ENCODE measurements at places on chromosomes 12 and 14.
A peak's percentile ranks its signal among the peaks of the same experiment; 100 is the strongest.

DNA sequence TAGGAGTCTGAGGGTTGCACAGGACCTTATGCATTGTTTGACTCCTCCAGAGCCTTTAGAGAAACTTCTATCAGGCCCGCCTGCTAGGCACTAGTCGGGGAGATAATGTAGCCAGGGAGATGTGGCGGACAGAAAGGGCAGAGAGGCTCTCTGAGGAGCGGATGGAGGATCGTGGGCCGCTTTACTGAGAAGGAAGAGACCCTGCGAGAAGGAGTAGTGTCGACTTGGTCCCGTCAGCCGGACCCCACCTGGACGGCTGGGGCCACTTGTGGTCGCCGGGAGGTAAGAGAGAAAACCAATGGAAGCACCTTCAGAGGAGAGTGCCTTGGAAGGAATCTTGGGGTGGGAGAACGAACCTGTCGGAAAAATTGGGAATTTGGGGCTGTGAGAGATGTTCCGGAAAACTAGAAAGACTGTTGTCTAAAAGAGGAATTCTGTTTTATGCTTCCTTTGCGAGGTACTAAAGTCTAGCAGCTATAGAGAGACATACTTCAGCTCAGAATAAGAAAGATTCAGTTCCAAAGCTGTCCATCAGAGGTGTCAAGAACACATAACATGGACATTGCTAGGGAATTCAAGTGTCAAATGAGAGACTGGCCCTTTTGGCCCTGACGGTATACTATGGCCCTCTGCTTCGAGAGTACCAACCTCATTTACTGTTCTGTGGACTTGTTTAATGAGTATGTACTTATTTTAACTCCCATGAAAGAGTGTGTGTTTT is 660 bp upstream of the MCRS1 start:
- no peak for DNase-seq

DNA sequence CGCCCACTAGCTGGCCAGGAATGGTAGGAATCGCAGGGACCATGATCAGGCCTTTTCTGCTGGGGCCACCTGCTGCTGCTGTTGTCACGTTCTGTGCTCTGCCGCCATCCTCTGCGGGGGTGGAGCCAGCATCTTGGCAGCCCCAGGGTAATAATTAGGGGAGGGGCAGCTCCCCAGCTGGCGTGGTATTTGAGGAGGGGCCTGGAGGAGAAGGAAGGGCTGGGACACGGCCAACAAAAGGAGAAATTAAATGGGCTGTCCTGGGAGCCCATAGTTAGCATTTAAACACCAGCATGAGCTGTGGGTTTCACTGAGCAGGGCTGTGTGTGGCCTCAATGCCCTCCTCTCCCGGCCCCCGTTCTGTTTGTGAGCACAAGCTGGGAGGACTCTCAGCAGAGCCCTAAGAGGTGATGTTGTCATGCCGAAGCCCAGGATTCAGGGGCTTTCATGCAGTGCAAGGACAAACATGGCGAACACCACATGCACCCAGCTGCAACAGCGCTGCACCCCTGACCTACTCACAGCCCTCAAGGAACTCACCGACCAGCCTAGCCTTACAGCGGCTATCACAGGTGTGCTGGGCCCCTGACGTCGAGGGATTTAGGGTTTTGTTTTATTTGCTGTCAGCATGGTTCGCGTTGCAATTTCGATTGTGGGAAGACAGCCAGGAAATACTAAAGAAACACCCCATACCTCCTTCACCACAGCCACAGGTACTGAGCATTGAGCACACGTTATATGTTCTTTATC is 324.3 kb downstream of the CACNA1C start:
- no peak for DNase-seq

DNA sequence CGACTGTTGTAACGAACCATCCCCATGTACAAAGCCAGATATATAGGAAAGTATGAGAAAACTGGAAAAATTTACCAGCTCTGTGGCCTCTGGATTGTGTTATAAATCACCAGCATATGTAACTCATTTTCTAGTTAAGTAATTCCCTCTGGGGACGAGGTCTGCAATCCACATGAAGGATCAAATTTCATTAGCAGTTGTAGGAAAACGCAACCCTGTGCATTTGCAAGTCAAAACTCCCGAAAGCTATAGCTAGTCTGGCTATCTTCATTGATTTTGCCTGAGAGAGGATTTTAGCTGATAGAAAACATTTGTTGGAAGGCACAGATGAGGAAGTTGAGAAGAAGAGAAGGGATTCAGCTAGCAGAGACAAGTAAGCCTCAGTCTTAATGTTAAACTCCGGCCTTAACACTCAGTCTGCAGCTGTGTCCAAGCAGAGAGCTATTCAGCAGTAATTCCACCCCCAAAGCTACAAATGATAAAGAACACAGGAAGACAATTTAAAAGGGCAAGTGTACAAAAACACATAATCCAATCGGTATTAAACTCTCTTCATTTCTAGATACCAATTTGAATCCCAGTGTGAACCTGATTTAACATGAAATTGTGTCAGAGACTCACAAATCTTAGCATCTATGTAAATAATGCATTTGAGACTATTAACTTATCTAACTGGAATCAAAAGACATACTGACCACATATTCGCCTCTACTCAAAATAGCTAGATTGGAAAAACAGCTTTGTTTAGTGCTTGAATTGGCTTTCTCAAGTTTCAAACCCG is 54.2 kb upstream of the CERS5 start:
- DNase-seq, result no peak

GRCh38 chr12:54215989-54216796 is 27.4 kb upstream of the SMUG1 start:
- no peak for DNase-seq

DNA sequence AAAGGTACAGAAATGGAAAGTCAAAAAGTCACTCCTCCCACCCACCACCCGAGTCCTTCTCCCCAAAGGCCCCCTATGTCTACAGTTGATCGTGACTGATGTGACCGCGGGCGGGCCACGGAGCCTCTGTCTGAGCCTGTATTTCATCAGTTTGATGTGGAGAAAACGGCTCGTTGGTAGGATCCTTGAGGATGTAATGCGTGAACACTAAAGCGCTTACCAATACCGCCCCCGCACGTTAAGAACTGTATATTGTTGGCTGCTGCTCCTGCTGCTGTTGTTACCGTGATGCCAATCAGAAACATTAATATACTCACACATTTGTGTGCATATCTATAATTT is 24.6 kb upstream of the UBC start:
- DNase-seq, result peak; percentile 37

DNA sequence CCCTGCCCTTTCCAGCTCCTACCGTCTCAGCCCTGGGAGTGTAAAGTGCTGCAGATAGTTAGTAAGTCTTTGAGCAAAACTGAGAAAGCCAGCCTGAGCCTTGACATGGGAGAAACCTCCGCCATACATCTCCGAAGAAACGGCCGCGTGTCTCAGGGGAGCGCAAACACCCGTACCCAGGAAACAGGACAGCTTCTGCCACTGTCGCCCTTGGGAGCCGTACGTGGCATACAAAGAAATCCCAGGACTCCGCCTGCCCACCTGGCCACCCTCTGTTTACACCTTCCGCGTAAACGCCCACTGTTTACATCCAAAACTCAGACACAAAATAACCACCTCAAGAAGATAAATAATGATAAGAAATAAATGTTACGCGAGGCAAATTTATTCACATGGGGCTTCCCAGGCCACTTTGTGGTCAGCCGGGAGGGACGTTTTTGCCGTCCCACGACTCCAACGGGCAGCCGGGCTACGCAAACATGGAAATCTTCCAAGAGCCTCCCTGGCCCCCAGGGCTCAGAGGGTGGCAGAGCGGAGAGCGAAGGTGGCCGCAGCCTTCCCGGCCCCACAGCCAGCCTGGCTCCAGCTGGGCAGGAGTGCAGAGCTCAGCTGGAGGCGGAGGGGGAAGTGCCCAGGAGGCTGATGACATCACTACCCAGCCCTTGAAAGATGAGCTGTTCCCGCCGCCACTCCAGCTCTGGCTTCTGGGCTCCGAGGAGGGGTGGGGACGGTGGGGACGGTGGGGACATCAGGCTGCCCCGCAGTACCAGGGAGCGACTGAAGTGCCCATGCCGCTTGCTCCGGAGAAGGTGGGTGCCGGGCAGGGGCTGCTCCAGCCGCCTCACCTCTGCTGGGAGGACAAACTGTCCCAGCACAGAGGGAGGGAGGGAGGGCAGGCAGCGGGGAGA is at the start of gene BDKRB2:
TSS of gene BDKRB2 (plus strand) at position 689 of the 908 bp plus-strand sequence. CDS start 32,269 bp downstream, outside the sequence.
- no peak for DNase-seq

GRCh38 chr12:93234641-93235040 is 143.1 kb upstream of the NUDT4 start:
- DNase-seq, result no peak

DNA sequence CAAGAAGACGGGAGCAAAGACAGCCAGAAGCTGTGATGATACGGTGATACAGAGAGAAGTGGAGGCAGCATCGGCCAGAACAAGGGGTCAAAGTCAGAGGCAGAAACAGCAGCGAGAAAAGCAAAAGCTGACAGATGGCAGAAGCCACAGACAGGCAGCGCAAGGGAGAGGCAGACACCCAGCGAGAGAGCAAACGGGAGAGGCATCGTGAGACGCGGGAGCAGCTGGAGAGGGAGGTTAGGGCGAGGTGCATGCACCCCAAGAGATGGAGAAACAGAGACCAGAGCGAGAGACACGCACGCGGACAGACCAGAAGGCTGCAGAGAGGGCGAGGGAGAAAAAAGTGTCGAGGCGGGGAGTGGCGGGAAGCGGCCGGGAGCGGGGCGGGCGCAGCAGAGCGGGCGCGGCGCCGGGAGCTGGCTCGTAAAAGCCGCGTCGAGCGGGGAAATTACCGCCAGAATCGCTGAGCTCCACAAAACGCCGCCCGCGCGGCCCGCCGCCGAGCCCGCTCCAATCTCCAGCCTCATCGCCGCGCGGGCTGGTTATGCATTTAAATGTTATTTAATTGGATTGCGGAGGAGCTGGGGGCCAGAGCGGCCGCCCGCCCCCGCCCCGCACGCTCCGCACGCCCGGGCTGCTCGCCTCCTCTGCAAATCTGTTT is 15.6 kb downstream of the SMUG1 start:
- no peak for DNase-seq

DNA sequence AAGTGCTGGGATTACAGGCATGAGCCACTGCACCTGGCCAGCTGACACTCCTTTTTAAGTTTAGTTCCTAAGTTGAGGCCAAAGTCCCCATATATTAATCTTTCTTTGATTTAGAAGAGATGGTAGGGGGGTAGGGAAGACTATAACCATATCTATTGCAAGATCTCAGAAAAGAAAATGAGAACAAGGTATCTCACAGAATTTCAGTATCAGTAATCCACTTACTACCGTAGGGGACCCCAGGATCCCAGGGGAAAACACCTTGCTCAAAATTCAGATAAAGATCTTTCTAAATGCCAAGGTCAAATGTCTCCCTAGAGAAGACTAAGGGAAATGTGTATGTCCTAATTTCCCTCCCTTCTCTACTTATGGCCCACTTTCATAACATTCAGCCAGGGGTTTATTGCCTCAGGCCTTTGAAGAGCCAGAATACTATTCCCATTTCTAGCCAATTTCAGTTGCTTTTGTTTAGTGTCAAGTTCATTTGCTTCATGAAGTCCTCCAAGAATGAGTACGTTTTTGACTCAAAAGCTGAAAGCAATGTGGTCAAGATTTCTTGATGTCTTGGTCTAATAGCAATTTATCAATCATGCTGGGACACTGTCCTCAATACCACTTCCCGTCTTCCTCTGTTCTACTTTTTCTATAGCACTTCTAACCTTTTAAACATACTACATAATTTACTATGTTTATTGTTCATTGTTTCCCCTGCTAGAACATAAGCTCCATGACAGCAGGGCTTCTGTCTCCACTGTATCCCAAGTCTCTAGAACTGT is 86.3 kb downstream of the DCAF5 start:
- no peak for DNase-seq

- DNase-seq, result no peak
Observed at GRCh38 chr12:16163146-16163545, 114.3 kb downstream of the SLC15A5 start.
